ENCODE measurements at places on chromosomes 11 and 22.

DNA sequence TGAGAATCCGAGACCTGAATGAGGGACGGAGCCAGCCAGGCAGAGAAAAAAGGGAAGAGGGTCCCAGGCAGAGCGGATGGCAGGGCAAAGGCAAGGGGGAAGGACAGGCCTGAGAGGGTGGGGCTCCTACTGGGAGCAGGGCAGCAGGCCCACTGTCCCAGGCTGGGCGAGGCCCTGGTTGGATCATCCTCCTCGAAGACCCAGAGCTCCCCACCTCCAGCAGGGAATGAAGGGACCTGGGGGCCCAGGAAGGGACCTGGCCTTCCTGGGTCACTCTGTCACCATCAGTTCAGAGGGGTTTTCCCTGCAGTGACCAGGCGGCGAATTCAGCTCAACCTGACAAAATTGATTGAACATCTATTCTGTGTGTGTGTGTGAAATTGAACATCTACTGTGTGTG is 4.0 kb downstream of the CD5 start:
- no peak for DNase-seq

- DNase-seq = no peak
Observed at GRCh38 chr11:57276169-57276970, 39.3 kb upstream of the APLNR start.

DNA sequence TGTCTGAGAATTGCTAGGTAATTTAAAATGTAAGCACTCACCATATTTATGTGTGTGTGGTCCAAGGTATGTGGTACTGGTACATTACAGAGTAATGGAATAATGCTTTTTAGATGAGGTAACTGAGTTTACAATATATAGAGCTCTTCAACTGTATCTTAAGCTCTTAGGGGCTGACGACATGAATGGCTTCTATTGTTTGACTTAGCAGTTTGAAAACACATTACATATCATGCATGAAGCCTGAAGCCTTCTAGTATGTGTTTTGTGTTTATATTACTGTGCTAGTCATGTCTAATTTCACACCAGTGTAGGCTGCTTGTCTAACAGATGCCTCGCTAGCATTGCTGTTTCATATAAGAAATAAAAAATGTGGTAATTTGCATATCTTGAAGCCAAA is 37.2 kb downstream of the GAS2 start:
- DNase-seq = no peak

DNA sequence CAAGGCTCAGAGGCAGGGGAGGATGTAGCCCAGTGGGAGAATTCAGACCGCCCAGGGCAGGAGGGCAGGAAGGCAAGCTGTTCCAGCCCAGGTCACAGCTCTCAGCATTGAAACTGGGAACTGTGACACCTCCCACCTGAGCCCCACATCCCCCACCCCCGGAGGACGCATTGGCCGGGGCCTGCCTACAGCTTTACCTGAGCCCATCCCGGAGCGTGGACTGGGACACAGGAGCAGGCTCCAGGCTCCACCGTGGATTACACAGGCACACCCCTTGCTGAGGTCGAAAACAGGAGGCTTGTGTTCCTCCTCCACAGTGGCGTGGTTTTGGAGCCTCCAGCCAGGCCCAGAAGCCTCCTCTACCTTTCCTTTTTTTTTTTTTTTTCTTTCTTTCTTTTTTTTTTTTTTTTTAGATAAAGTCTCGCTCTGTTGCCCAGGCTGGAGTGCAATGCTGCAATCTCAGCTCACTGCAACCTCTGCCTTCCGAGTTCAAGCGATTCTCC is 9.1 kb upstream of the PGA3 start:
- no peak for DNase-seq

DNA sequence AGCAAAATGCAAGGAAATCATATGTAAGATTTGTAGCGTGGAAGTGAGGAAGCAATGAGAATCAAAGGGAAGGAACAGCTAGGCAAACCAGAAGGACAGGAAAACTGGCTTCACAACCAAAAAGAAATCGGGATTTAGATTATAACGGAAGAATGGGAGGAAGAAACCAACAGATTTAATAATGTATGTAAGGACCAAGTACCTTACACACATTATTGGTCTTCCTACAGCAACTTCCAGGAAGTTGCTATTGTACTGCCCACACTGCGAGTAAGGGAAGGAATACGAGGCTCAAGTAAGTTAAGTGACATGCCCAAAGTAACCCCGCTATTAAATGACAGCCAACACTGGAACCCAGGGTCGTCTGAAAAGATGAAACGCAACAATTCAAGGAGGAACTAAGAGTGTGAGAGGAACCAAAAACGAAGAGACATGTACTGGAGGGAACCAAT is 473 bp downstream of the TXN2 start:
- DNase-seq = no peak

DNA sequence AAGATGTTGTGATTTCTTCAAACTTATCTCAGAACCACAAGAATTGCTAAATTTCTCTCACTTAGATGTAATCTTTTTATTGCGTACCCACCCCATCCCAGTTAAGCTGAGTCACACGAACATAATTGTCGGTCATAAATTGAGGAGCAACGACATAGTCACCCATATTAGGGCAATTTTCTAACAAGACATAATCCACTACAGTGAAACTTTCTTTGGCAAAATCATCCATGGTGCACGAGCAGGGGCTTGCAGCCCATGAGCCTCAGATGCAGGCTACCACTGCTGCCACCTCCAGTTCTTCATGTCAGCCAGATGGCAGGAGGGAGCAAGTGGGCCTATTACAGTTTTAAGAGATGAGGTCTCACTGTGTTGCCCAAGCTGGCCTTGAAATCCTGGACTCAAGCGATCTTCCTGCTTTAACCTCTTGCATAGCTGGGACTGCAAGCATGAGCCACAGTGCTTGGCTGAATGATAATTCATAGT is 70.3 kb upstream of the GRK2 start:
- DNase-seq = no peak

GRCh38 chr22:30326255-30326705 is 461 bp downstream of the TBC1D10A start:
- peak; percentile 37 for DNase-seq

- no peak for DNase-seq
Observed at GRCh38 chr11:102112509-102112821, 2.2 kb downstream of the YAP1 start.

GRCh38 chr11:2769409-2770095 is 69.8 kb upstream of the KCNQ1OT1 start:
- no peak for DNase-seq

GRCh38 chr11:123742031-123742723 is 717 bp upstream of the ZNF202 start:
- peak; percentile 4 for DNase-seq

- DNase-seq = no peak
Observed at GRCh38 chr11:111660822-111661221, 58.6 kb downstream of the SIK2 start.

- no peak for DNase-seq
Observed at GRCh38 chr11:71251761-71252268, 562 bp downstream of the SHANK2 start.

GRCh38 chr11:34501949-34502348 is 11.6 kb downstream of the ELF5 start:
- DNase-seq = no peak

GRCh38 chr11:80371931-80372330 is 931.1 kb upstream of the TENM4 start:
- no peak for DNase-seq

GRCh38 chr11:2870969-2871680 is 14.4 kb downstream of the CDKN1C start:
- DNase-seq = no peak

DNA sequence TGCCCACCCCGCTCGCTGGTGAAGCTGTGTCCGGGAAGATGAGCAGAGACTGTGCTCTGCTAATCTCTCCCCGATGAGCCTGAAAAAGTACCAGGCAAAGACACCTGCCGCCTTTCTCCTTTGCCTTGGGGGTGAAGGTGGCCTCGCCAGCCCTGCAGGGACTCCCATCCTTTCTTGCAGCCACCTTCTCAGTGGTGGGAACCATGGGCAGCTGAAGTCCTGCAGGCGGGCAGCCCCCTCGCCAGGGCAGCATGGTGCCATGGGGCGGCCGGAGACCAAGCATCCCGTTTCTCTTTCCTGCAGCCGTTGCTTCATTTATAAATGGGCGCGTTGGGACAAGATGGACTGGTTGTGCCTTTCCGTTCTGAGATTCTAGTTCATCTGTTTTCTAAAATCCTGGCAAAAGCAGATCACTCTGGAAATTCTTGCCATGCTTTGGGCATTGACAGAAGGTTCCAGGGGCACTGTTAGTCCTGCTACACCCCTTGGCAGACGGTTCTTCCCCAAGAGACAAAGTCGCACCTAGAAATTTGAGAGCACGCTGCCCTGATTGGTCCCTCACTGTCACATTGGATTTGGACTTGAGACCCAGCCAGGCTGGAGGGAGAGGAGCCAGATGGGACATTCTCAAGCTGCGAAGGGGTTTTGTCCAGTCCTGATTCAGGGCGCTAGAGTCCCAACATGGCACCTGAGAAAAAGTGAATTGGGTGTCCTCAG is 7.5 kb downstream of the CTTN start:
- no peak for DNase-seq

GRCh38 chr22:38027487-38027886 is 29.7 kb upstream of the PICK1 start:
- DNase-seq = no peak

DNA sequence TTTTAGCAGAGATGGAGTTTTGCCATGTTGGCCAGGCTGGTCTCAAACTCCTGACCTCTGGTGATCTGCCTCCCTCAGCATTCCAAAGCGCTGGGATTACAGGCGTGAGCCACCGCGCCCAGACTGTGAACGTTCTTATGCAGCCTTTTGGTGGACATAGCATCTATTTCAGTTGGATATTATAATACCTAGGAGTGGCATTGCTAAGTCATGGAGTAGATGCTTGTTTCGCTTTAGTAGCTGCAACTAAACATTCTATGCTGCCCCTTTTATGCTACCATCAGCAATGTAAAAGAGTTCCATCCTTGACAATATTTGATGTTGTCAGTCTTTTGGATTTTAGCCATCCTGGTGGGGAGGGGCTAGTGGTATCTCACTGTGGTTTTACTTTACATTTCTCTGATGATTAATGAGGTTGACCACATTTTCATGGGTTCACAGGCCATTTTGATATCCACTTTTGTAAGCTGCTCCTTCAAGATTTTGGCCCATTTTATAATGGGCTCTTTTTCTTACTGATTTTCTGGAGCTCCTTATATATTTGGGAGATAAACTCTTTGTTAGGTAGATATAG is 16.5 kb upstream of the APOBEC3A start:
- DNase-seq = no peak

DNA sequence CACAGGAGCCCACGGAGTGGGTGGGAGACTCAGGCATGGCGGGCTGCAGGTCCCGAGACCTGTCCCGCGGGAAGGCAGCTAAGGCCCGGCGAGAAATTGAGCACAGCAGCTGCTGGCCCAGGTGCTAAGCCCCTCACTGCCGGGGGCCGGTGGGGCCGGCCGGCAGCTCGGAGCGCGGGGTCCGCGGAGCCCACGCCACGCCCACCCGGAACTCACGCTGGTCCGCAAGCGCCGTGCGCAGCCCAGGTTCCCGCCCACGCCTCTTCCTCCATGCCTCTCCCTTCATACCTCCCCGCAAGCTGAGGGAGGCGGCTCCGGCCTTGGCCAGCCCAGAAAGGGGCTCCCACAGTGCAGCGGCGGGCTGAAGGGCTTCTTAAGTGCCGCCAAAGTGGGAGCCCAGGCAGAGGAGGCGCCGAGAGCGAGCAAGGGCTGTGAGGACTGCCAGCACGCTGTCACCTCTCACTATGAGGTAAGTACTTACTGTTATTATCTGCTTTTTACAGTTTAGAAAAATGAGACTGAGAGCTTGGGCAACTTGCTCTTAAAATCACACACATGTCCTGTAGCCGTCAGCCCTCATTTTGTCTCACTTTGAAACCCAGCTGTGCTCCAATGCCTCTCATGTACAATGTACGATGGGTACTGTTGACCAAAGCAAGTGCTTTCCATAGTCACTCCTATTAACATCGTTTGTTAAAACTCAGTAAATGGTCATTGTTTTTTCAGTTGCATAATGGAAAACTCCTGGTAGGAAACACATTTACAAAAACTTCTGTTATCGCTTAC is 12.2 kb upstream of the OR10D3 start:
- DNase-seq = no peak

GRCh38 chr11:62553080-62553838 is 6.7 kb upstream of the AHNAK start:
- DNase-seq = peak; percentile 89

GRCh38 chr11:68503792-68504191 is 43.2 kb downstream of the PPP6R3 start:
- DNase-seq = no peak

DNA sequence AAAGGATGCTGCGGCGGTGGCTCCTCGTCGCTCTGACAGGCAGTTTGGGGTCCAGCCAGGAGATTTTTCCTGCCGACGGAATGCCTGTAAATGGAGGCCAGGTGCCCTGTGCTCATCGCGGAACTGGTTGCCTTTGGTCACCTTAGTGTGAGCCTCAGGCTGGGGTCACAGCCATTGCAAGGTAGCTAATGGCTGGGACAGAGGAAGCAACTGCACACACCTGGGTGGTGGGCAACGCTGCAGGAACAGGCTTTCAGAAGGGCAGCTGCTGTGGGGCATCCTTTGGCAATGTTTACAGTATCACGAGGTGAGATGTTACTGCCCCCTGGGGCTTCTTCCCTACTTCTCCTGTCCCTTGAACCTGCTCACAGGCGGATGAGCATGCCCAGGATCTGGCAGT is 205.5 kb downstream of the GRIK4 start:
- DNase-seq = no peak

DNA sequence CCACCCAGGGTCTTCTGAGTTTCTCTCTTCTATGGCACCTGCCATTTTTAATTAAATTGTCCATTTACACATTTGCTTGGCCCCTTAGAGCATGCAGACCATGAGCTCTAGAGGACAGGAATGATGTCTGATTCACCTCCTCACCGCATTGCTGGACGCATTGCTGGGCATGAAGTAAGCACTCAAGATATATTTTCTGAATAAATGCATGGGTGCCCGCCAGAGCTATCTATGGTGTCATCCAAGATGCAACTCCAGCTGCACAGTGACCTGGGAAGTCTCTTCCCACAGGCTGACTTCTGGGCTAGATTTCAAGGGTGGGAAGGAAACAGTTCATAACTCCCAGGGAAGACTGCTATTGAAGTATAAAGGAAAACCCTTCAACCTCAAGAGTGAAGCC is 66.6 kb upstream of the ASPHD2 start:
- DNase-seq = no peak

DNA sequence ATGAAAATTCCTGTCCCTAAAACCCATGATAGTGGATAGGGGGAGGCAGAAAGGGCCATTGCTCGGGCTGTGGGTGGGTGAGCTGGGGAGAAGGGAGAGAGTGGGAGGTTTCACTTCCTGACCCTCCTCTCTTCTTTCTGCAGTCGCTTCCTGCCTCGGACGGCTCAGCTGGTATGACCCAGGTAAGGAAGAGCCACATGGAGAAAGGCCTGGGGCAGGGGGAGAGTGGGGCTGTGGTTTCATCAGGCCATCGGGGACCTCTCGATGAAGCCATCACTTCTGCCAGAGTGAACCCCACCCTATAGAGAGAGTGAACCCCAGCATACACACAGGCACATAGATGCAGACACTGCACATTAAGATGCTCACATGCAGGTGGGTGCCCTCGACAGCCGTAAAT is 12.6 kb downstream of the CD5 start:
- DNase-seq = no peak

DNA sequence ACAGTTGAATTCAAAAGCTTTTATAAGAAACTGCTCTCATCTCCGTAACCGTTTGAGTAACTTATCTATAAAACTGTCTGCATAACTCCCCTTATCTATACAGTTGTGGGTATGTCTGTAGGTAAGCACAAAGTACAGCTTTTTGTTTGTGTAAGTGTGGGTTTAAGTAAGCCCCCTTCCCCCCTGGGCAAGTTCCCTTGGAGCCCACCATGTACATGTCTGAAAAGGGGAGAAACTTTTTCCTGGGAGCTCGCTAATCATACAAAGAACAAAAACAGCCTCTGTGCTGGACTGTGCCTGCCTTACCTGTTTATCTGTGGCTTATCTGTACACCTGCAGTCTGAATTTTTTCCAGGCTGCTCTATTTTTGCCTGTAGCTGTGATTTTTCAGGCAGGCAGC is 36.3 kb upstream of the TMEM45B start:
- no peak for DNase-seq

Data from CD4-positive, alpha-beta T cell treated with Interleukin-4 for 1 hour (primary cell).